Trophoblast cell (in vitro differentiated cells and primary cell): ENCODE measurements at places on chromosomes 12 and 14.

DNA sequence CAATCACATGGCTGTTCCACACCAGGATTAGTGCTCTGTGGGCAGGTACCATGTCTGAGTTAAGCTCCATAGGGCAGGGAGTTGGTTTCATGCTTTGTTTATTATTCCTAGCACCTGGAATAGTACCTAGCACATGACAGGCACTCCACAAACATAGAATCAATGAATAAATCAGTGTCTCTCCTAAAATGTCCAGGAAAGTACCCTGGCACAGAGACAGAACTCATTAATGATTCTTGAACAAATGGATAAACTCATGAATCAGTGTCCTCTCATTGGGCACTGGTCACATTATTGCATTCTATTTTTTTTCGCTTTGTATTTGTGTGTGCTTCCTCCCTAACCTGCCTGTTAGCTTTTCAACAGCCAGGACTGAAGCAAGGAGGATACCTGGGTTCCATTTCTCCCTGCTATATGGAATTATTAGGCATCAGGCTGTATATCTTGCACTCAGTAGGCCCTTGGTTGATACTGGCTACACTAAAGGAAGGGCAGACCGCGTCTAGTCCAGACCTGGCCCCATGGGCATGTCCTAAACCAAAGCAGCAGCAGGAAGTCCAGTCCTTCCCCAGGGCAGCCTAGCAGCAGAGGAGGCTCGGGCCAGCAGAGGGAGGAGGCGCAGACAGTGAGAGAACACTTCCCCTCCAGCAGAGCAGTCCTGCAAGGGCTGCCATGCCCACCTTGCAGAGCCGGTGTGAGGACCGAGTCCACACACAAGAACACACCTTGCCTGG, 18.4 kb downstream of the HDAC7 start:
- DNase-seq = no peak

- DNase-seq = no peak
These were observed 30.5 kb downstream of the PPP2R5C start for GRCh38 chr14:101791919-101792572.

GRCh38 chr12:10084733-10085132, 14.1 kb downstream of the CLEC1A start:
- no peak for DNase-seq

GRCh38 chr12:84950971-84951546, 38.5 kb upstream of the SLC6A15 start:
- DNase-seq = no peak

DNA sequence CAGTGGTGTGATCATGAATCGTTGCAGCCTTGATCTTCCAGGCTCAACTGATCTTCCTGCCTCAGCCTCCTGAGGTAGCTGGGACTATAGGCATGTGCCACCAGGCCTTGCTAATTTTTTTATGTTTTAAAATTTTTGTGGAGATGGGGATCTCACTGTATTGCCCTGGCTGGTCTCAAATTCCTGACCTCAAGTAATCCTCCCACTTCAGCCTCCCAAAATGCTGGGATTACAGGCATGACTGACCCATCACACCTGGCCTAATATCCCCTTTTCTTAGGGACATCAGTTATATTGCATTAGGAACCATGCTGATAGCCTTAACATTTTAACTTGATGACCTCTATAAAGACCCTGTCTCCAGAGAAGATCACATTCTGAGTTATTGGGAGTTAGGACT, 42.8 kb downstream of the RASSF3 start:
- DNase-seq = no peak

- no peak for DNase-seq
These were observed 295.9 kb downstream of the ZFP36L1 start for GRCh38 chr14:68497011-68497410.

GRCh38 chr12:57012600-57013465, 3.5 kb downstream of the TAC3 start:
- no peak for DNase-seq

DNA sequence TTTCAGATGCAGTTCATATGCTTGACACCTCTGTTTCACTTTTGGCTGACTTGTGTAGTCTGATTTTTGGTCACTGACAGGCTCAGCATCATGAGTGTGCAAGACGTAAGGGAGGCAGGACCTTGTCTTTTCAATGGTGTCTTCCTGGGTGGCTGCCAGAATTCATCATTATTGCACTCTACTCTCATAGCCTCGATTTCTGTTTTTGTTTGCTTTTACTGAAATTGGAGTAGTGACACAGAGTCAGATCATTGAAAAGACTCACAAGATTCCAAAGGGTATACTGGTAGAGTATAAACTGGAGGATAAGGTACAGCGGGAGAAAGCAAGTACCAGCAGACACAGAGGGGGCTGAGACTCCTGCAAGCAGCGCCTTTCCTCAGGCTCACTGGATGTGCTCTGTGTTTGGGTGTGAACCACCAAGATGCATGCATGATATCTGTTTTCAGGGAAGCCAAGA, 126.3 kb upstream of the FGD4 start:
- no peak for DNase-seq

DNA sequence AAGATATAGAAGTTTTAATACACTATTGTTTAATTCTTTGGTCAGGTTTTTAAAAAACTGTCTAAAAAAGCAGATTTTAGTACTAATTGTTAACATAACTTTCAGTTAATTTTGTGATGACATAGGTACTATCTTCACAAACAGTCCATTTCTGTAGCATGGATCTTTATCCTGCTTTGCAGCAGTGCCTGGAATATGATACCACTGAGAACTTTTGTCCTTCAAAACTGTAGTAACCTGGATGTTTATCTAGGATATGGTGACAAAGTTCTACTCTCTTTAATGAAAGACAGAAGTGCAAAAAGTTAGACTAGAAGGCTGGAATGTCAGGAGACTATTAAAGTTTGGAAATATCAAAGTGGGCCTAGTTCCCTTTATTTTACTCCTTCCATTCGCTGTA, 159.9 kb downstream of the SYNE2 start:
- DNase-seq = no peak

GRCh38 chr12:128947209-128947608, 93.9 kb downstream of the GLT1D1 start:
- DNase-seq = no peak
